LHCN-M2 (cell line): ENCODE measurements at places on chromosomes 13 and 19. TPM values are rescaled to one million over a fixed set of nuclear protein-coding genes. Genes with fewer than 3 reads are reported as not detected.

DNA sequence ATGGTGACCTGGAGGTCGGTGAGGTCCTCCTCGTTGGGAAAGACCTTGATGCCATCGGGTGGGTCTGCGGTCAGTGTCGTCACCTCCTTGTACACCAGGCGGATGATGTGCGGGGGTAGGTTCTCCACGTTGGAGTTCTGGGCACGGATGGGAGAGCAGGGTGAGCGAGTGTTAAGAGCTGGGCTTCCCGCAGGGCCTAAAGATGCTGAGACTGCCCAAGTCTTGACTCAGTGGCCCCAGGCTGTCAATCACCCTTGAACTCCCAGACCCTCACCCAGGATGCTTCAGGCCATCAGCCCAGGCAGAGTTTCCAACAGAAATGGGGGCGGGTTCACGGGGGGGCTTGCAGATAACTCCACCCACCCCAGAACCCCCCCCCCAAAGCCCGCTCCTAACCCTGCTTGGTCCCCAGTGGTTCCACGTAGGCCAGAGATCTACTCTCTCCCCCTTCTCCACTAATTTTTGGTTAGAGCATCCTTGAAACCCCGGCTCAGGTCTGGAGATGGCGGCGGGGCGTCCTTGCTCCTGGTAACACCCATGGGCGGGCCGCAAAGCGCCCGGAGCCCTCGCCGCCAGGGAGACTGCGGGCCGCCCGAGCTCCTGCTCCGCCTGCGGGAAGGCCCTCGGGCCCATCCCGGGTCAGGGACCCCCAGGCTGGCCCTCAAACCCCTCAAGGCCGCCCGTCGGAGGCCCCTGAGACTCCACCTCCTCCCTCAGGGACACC lies 600 bp downstream of the UBE2S start:
- DNase-seq = no peak

FUT6 gene
- total RNA-seq = not detected in 2 replicates

SIGLEC9 gene
- not detected in 2 replicates for total RNA-seq

SYDE1 gene
- total RNA-seq = 68.1 and 78.8 TPM in 2 replicates

- DNase-seq = peak; percentile 29
These were observed 570.9 kb downstream of the GPC6 start for GRCh38 chr13:93797463-93797862.

DNA sequence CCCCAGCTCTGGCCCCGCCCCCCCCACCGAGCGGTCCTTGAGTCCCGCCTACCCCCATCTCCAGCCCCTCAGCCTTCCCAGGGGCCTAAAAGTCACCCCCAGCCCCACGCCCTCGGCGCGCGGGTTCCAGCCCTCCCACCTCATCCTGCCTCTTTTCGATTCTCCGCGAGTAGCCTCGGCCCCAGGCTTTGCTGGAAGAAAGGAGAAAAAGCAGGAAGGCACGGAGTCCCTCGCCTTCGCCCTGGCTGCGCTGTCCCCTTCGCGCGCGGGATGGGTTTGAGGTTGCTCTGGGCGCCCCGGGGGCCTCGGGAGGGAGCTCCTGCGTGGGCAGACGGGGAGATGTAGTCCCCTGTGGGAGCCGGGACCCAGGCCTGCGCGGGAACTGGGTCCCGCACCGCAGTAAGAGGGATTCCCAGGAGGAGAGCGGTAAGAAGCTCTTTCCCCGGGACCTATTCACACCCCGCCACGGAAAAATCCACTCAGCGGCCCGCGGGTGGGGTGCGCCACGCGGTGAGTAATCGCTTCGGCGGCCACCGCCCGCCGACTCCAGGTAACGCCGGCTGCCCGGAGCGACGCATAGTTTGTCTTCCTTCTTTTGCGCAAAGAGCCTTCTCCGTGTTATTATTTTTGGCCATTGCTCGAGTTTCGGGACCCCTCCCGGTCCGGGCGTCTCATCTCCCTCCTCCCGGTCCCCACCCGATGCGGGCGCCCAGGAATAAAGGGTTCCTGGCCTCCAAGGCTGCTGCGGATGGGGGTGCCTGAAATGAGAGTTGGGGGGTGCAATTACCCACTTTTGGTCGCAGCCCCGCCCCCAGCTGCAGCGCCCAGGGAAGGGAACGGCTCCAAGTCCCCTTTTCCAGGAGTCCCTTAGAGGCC lies 865 bp upstream of the CRLF1 start:
- no peak for DNase-seq

- DNase-seq = no peak
These were observed 11.8 kb downstream of the PTPRH start for GRCh38 chr19:55197528-55197927.

DNA sequence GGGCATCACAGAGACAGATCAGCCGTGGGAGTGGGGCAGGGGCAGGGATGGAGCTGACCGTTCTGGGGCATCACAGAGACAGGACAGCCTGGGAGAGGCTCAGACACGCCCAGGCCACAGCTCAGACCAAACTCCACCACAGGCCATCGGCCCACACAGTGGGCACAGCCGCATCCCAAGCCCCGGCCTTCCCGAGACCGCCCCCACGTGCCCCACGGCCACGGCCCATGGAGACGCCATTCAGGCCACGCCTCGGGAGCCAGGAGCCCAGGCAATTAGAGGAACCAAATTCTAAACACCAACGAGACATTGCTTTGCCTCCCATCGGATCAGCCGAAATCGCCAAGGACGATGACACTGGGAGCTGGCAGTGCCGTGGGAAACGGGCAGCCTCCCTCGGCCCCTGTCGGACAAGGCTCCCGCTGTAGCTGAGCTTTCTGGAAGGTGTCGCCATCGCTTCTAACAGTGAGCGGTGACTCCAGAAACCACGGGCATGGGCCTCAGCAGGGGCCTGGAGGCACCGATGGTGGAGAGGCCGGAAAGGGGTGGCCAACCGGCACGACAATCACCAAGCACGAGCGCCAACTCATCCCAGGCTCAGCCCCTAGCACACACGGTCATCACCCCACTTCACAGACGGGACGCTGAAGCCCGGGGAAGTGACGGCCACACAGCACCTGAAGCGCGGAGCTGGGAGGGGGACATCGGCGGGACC lies 2.4 kb downstream of the PIP5K1C start:
- no peak for DNase-seq

DNA sequence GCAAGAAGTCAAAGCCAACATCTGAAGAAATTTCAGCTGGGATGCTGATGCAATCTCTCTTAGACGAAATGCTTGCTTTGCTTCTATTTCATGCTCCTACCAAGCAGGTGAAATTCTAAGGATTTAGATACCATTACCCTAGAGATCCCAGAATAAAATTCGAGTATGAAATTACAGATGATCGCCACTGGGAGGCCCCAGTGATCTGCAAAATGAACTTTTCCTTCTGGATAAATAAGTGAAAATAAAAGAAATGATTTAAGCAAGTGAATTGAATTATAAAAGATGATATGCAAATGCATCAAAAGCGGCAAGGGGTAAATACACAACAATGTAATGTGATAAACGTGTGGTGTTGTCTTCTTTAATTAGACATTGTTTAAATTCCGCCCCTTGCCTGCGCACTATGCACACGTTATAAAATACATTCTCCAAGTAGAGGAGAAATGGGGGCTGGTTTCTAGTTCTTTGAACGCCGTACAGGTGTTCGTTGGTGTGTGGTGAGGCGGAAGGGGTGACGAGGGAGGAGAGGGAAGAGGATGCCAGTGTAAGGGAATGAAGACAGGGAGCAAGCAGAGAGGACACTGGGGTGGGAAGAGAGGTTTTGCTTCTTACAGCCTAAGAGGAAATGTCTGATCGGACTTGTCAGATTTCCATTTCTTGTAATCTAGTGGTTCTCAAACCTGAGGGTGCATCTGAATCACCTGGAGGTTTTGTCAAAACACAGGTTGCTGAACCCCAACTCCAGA lies 58.0 kb downstream of the ERCC5 start:
- peak; percentile 23 for DNase-seq

DNA sequence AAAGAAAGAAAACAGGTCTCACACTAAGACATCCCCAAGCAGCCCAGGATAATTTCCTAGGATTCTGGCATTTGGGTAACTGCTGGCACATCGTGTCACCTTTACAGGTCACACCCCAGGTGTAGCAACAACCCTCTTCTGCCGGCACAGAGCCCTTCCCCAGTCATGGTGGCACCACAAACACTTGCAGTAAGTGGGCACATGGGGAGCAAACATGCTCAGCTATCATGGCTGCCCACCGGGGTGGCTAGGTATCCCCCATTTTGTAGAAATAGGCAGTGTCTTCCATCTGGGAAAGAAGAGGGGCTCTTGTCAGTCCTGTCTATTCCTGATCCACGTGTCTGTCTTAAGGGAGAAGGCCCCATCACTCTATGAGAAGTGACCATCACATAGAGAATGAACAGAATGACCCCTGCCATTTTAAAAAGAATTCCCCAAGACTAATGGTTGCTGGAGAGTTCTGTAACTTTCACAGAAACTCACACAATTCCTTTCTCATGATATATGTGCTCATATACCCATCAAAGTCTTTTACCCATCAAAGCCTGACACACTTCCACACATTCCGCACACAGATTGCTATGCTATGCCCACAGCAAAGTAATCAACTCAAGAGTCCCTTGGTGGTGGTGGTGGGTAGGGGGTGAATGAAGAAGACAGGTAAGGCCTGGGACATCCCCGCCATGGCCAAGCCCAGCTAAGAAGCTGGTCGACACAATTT lies 33.3 kb downstream of the BRD4 start:
- DNase-seq = no peak

ZNF135 gene
- total RNA-seq = 0.83 and 1.4 TPM in 2 replicates

DNA sequence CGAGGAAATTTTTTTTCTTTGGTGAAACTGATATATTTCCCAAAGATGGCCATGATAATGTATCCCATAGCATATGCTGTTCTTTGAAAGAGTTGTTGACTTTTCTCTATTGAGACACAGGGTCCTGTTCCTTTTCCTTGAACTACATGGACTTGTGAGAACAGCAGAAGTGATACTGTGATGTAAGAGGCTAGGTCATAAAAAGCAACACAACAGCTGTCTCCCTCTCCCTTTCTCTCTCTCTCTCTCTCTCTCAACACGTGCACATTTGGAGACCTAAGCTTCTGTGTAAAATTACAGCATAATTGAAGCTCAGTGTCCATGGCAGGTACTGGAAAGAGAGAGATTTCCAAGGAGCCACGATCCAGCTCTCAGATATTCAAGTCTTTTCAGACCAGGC lies 1712.4 kb downstream of the EFNB2 start:
- DNase-seq = peak; percentile 58

DNA sequence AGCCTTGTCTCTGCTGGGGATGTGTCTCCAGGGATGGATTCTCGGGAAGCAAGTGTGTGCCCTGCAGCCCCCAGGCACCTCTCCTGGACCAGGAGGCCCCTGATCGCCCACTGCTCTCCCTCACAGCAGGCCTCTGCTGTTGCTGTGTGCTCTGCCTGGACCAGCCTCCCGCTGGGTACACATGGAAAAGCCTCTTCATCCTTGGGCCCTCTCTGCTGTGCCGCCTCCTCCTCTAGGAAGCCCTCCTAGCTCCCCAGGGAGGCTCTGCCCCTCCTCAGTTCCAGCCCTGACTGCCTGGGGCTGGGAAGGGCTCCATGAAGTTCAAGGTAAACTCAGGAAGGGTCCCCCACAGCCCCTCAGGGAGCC lies 12.0 kb downstream of the NDUFA11 start:
- DNase-seq = no peak

- no peak for DNase-seq
These were observed 507.8 kb downstream of the TBC1D4 start for GRCh38 chr13:74973935-74974879.

DNA sequence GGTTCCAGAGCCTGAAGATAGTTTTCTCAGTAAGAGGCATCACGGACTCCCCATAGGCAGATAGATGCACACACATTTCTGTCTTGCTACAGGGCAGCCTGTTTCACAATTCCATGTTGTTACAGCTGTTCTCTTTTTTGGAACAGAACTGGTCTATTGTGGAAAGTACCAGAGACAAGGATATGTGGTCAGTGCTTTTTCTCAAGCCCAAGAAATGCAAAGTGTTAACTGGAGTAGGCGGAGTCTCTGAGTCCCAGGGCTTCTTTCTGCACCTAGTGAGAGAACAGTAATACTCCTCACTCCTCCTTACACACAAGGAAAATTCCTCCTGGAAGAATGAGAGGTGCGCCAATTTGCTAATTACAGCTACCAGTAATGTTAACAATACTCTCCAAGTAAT lies 141.6 kb upstream of the ARGLU1 start:
- peak; percentile 88 for DNase-seq

GRCh38 chr19:48665786-48666185 lies 7.0 kb downstream of the NTN5 start:
- no peak for DNase-seq

DENND1C gene
- not detected in 2 replicates for total RNA-seq

GRCh38 chr13:109529964-109530363 lies 256.4 kb downstream of the IRS2 start:
- DNase-seq = peak; percentile 5

XAB2 gene
- 37.1 and 39.0 TPM in 2 replicates for total RNA-seq

DNA sequence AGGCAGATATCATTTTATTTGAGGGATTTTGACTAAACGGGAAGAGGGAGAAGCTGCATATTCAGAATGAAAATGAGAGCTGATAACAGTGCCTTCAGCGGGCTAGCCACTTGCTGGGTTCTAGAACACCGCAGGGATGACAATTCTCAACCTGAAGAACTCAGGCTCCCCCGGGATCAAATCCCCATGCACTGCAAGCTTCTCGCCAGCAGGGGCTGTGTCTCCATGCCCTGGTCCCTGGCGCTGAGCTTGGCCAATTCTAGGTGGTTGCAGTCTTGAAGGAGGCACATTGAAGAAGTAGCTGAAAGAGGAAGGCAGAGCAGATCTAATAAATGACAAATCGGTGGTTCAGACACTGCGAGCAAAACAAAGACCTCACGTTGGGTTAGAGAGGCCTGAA lies 128.7 kb downstream of the UQCRFS1 start:
- DNase-seq = peak; percentile 11

GRCh38 chr19:29678484-29679106 lies 13.3 kb downstream of the PLEKHF1 start:
- DNase-seq = no peak

- DNase-seq = no peak
These were observed 3.5 kb downstream of the PEG3 start for GRCh38 chr19:56837004-56837403.

TJP3 gene
- not detected in 2 replicates for total RNA-seq

DNA sequence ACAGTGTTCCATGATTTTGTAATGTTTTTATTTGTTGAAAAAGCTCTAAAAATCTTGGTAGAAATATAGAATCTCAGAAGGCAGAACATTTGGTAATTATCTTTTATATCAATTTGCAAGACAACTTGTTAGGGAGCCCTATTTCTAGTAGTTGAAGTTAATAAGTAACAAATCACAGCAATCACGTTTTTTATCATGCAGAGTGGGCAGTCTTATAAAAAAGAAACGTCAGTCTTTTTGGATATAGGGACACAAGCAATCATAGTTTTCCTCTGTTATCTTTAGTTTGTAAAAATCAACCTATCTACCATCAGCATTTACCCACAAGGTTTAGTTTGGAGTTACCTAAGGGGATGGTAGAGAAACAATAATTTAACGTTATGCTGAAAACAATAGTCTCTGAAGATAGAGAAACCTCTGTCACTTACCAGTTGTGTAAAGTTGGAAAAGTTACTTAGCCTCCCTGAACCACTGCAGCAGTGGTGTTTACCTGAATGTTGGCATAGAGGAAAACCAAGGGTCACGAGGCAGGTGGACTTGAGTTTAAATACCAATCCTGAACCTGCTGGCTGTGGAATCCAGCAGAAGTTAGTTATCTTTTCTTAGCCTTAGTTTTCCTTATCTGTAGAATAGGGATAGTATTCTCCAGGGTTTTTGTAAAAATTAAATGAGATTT lies 192.8 kb downstream of the GGACT start:
- no peak for DNase-seq
